ENCODE measurements at places on chromosomes 7 and 10.
A peak's percentile ranks its signal among the peaks of the same experiment; 100 is the strongest.

GRCh38 chr7:1544896-1545416, 11.0 kb downstream of the TMEM184A start:
- DNase-seq: no peak

- DNase-seq: no peak
Observed at GRCh38 chr10:68348265-68348741, 15.6 kb upstream of the PBLD start.

DNA sequence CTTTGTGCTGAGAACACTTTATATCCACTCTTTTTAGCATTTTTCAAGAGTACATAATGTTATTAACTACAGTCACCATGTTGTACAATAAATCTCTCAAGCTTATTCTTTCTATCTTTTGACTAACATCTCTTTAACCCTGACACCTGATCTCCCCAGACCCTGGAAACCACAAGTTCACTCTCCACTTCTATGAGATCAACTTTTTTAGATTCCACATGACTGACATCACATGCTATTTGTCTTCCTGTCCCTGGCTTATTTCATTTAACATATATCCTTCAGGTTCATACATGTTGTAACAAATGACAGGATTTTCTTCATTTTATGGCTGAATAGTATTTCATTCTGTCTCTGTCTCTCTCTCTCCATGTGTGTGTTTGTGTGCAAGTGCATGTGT, 15.5 kb downstream of the SLC13A1 start:
- no peak for DNase-seq

- DNase-seq: peak; percentile 38
Observed at GRCh38 chr10:61974601-61975390, 73.3 kb downstream of the ARID5B start.

DNA sequence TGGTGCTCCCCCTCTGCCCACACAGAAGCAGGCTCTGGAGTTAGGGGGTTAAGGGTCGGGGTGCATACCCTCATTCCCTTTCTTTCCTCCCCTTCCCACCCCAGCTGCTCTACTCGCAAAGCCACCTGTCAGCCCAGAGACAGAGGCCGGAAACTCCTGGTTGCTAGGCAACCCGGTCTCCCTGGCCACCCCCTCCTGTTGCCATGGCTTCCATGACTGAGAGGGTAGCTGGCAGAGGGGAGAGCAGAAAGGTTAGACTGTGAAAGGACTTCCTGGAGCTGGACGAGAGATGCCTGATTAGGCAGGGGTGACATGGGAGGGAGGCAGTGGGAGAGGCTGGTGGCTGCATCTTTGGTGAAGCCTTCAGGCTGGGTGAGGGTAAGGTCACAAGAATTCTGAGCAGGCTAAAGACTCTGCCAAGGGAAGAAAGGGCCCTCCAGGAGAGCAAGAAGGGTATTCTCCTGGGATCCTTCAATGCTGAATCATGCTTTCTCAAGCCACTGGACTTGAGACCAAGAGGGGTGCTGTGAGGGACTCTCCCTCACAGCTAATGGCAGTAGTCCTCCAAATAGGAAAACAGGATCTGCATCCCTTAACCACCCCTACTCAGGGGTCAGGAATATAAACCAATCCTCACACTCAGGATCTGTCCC, 5.4 kb downstream of the PSD start:
- no peak for DNase-seq

- no peak for DNase-seq
Observed at GRCh38 chr7:27241189-27242056, 1.2 kb upstream of the EVX1 start.

DNA sequence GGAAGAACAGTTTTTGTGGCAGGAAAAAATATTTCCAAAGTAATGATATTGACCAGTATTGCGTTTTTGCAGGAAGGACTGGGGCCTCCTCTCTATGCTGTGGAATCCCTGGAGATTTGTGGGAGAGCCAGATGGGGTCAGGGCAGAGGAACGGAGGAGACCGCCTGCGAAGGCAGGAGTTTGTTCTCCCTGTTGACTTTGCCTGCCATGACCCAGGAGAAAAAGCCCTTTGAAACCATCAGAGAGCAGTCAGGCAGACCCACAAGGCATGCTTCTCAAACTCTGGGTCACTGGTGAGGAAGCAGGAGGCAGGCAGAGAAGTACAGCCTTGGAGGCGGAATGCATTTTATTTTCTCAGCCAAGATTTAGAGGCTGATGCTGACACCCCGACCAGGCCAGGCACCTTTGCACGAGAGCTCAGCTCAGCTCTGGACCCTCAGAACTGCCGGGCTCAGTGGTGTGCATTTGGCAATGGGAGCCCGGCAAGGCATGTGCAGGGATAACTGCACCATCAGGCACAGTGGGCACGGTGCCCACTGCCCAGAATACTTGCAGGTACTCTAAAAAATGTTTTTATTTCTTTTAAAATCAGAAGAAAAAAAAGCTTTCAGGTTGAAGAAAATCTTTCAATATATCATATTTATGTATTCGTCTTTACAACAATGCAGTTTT, 410.4 kb downstream of the RPS24 start:
- no peak for DNase-seq

- DNase-seq: no peak
Observed at GRCh38 chr10:77390481-77390891, 247.1 kb downstream of the KCNMA1 start.

GRCh38 chr7:139647085-139647484, 123.6 kb downstream of the CLEC2L start:
- DNase-seq: no peak

DNA sequence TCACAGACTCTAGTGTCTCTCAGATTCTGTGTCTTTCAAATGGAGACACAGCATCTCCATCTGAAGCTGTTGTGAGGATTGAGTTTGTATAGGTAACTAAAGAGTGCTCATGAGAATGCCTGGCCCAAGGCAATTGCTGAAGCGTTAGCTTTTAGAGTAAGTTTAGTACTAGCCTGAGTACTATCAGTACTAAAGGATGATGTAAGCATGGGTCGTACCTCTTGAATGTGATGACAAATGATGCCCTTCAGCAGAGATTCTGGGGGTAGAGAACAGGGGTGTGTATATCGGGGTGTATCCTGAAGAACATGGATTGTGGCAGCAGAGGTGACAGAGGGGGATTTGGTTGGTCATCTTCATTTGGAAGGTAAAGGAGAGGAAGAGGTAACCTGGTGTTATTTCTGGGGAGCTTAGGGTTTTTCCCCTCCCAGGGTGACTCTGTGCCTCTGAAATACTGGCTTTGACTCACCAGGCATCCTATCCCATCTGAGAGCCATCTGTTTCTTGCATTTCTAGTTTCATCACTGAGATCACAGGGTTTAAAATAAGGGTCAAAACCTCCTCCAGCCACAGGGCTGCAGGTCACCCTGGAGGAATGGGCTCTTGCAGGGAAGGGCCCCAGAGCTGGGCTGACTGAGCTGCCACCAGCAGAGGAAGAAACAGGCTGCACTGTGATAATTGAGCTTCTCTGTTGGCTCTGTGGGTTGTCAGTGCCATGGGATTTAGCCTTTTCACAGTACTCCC, 756.0 kb downstream of the KCNMA1 start:
- DNase-seq: peak; percentile 6

- DNase-seq: no peak
Observed at GRCh38 chr7:150986099-150986512, 4.7 kb upstream of the NOS3 start.

DNA sequence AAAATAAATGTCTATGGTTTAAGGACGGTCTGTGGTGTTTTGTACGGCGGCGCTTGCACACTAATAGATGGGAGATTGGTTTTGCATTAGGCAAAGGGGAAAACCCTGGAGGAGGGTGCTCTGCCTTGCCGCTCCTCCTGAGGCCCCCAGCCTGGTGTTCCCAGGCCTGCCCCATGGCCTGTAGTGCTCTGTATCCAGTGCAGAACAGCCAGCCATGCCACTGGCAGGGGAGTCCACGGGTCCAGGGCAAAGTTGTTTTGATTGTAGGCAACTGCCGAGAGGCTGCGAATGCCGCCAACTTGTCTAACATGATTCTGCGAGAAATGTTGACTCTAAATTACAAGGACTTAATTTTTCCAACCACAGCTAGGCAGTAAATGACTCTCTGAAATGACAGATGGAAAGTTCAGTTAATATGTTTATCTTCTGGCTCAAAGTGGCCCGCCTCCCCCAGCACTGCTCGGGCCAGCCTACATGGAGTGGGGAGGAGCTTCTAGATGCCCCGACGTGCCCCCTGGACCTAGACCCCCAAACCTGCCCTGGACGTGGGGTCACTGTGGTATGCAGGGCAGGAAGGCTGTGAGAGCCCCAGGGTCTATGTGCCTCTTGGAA, 104.6 kb upstream of the GDF10 start:
- no peak for DNase-seq

All from AG04450 (cell line).